ENCODE measurements at places on chromosomes 5 and 9.

DNA sequence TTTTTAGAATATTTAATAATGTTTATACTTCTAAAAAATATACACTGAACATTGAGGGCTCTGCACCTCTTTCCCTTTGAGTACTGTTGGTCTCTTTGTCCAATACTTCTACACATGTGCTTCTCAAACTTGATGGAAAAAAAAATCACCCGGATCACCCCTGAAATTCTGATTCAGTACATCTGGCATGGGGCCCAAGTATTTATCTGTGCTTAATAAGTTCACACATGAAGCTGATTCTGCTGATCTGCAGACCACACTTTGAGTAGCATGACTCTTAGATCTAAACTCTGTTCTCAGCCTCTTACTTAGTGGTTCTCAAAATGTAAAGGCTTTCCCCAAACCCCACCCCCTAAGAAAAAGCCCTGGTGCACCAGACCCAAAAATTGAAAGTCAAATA, 12.0 kb downstream of the RUSC2 start:
- DNase-seq = no peak

DNA sequence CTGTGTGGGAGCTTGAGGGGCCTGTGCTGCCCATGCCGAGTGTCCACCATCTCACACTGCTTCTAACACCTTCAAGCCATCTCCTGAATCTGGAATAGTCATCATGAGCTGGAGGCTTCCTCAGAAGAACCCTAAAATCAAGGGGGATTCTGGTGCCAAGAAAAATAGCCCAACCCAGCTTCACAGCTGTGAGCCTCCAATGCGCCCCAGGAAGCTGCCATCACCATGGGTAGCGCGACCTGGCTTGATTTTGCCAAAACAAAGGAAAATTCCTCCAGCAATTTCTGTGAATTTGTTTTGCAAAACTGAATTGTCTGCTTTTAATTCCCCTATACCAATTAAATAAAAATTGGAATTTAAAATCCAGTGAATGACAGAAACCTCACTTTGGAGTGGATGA, 6.2 kb upstream of the TIFAB start:
- no peak for DNase-seq

DNA sequence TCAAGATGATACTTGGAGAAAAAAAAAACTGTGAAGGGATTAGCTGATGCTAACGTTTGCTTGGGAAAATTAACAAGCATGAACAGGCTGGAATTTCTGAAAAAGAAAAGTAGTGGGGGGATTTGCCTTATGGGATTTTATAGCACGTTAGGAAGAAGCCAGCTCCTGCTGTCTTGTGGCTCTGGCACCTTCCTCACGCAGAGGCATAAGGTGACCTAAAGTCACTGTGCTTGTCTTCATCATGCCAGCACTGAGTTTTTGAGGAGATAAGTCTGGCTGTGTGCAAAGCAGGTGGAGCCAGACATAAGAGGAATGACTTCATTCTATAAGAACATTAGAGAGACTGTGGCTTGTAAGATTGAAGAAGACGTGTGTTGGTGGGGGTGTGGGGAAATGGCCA, 94.4 kb upstream of the MAP1B start:
- DNase-seq = no peak

DNA sequence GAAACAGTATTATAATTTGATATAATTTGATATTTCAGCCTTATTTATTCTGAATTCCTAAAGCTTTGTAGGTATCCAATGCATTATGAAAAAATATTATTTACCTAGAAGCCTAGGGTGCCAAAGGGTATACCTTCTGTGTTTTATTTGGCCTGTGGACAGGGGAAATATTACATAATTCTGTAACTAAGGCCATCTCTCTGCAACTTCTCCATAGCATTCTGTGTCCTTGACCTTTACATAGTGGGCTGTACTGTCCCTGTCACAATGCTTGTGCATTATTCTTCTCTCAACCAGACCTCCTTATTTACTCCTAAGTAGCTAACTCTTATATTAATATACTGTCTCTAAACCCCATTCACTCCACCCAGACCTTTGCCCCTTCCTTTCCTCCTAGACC, 57.0 kb upstream of the RANBP6 start:
- no peak for DNase-seq

DNA sequence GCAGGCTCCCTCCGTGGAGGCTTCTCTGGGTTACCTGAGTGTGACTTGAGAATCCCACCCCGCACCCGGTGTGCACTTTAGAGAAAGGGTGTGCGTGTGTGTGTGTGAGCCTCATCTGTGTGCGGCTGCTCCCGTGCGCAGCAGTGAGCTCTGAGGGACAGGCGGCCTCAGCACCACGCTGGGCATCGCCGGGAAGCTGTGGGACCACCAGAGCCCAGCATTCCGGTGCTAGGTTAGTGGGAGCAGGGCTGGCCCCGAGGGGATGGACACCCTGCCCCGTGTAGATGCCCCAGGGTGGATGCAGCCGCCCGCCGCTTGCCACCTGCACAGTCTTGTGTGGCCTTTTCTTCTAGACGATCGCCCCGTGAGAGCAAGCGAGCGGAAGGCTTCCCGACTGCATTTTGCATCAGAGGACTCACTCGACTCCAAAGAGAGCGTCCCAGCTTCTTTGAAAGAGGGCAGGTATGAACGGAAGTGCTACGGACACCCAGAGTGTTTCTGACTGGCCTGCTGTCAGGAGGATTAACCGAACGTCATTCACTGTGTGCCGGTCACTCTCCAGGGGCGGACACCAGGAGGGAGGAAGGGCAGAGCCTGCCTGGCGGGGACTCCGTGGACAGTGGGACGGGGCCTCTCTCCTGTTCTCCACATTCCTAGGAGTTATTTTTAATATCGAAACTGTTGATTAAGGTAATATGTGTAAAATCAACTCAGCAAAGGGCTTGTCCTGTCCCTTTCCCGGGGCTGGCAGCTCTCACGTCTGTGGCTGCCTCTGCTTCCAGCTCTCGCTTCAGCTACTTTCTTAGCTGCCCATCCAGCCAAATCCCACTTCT, 12.2 kb downstream of the CEP72 start:
- DNase-seq = no peak

- peak; percentile 82 for DNase-seq
Observed at GRCh38 chr9:134188386-134189144, 24.2 kb upstream of the RNU6ATAC start.

DNA sequence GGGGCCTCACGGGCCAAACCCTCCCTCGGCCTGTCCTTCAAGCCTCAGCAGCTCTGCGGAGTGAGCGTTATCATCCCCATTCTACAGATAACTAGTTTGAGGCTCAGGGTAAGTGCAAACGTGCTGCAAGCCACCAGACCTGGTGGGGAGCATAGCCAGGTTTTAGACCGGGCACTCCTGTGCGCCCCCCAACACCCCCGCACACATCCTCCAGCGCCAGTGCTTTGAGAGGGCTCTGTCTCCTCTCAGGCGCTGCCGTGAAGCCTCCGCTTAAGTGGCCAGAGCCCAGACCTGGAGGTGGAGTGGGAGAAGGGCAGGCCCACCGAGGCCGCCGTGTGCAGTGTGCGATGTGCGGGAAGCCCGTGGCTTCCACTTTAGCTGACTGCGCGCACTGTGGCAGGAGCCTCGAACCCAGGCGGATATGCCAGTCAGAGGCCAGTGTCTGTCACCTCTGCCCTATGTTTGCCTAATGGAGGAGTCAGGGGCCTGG, 1.6 kb upstream of the MGAT1 start:
- DNase-seq = no peak

- DNase-seq = no peak
Observed at GRCh38 chr5:116371935-116372334, 202.7 kb downstream of the SEMA6A start.

DNA sequence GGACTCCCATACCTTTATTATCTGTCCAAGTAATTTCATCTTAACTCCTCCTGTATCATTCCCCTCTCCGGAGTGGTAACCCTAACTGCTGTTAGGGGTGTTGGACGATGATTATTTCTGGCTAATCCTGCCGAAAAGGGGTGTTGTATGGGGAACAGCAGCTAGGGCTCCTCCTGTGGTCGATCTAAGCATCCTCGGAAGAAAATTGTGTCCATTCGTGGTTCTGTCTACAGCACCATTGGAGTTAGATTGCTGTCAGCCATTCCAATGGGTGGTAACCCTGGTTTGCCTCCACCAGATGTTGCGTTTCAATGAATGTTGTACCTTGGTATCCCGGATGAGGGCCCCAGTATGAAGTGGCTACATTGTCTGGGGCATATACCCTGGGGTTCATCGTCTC, 35.6 kb upstream of the LMNB1 start:
- no peak for DNase-seq

DNA sequence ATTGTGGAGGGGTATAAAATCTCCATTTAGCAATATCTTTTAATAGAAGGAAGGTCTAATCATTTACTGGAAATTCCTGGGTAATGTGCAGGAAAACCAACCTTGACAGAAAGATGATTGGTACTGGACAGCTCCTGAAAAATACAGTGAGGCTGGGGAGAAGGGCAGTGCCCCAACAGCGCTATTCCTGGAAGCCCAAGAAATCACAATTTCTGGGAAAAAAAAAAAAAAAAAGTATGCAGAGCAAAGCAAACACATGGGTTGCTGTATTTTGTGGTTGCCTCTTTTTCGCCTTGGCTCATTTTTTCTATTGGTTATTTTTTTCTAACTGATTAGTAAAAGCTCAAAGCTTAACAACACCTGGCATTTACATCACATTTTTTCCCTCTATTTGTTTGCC, 249.7 kb downstream of the ENC1 start:
- DNase-seq = no peak

DNA sequence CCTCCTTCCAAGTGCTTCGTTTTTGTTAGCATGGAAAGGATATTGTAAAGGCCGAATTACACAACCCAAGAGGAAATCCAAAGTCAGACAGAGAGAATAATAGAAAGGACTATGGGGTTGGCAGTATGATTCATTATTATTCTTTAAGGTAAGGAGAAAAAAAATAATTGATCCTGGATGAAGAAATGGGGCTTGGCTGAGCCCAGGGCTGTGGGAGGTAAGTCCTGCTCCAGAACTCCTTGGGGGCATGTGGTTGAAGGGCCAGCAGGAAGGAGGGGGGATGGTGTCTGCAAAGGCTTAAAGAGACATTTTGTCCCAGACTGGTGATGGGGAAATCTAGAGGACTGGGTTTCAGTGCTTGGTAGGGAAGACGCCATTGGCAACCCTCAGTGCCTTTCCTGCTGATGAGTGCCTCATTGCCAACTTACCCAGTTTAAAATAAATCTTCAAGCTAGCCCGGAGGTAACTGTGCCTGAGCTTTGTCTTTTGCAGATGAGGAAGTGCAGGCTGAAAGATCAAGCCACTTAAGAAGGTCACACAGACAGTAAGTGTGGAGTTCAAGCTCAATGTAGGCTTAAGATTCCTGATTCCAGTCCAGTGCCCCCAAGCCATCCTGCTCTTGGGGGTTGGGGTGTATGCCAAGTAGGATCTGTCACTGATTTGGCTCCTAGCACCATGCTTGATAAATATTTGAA, 30.2 kb downstream of the FOXI1 start:
- DNase-seq = no peak

- DNase-seq = no peak
Observed at GRCh38 chr5:98727686-98728085, 45.8 kb upstream of the RGMB start.

- DNase-seq = no peak
Observed at GRCh38 chr9:114355821-114356220, 26.2 kb downstream of the ORM2 start.

- DNase-seq = peak; percentile 72
Observed at GRCh38 chr5:23507278-23507685, at the start of gene PRDM9. PRDM9 (plus strand) TSS chr5:23507609; CDS start chr5:23509034, 1,425 bp downstream.

DNA sequence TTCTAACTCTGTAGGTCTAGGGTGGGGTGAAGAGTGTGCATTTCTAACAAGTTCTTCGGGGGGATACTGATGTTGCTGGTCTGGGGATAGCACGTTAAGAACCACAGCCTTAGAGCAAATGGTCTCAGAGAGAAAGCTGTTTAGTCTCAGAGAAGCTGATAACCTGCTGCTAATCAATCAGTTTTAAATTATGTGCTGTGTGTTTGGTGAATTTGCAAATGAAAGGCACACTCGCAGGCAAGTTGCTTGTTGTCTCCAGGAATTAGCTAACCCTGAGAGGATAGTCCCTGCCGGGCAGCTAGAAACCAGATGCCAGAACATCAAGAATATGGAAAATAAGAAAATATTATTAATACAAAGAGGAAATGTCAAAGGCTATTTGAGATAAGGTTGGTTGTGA, 79.2 kb downstream of the DMRT2 start:
- DNase-seq = no peak

DNA sequence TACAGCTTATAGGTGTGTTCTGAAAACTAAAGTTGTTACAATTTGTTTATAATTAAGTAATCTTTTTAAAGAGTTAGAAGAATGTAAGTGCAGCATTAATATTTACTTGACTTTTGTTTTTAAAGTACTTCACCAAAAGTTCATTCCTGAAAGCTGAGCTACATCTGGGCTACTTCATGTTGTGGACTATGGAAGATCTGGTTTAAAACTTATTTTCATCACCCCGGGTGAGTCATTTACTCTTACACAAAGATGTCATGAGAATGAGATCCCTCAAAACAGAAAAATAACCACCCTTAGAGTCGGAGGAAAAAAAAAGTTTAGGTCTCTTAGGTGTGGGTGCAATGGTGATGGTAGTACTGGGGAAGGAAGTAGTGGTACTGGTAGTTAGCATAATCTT, 5.1 kb downstream of the POU5F2 start:
- no peak for DNase-seq

DNA sequence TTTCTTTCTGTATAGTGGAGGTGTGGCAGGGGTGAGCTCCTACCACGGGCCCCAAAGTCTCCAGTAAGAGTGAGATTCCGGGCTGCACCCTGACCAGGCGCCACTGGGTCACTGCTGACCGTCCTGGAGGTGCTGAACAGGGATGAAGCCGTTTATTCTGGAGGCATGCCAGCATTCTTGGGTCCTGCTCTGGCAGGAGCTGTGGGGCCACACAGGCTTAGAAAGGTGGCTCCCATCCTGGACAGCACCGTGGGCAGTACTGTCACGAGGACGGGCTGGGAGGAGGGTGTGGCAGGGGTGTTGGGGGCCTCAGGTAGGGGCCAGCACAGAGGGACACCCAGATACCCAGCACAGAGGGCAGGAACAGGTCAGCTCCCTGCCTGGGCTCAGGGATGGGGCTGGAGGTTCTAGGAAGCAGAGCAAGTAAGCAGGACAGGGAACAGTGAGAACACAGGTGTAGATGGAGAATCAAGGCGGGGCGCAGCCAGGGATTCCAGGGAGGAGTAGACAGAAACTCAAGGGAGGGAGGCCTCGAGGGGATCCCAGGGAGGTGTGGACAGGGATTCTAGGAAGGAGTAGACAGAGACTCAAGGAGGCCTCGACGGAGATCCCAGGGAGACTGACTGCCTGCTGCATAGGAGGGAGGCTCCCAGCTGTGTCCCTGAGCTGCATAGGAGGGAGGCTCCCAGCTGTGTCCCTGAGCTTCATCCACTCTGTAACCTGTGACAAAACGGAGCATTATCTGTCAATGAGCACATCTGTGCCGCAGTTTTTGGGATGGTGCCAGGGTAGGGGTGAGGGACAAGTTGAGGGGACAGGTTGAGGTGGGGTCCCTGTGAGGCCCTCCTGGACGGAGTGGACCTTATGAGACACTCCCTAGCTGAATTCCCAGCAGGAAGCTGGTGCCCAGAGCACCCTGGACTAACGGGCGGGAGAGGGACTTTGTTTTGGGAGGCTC, 1.1 kb upstream of the PLEKHG4B start:
- DNase-seq = no peak

DNA sequence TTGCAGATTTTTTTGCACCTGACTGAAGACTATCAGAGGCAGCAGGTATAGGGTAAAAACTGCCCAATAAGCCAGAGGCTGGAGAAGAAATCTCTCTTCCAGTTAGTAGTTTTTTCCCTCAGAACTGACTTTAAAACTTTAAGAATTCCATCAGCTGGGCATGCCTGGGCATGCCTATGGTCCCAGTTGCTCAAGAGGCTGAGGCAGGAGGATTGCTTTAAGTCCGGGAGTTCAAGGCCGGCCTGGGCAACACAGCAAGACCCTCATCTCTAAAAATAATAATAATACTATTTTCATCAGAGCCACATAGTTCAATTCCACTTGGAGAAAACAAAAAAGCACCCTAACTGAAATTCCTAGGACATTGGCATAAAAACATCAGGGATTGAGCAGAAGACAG, 30.3 kb downstream of the SUSD1 start:
- DNase-seq = no peak

Data from right hindlimb (tissue), 1 donor.